ENCODE measurements at places on chromosomes 2 and 18.

- peak; percentile 55 for DNase-seq
Measured at GRCh38 chr2:68837164-68837860, 33.9 kb downstream of the BMP10 start.

DNA sequence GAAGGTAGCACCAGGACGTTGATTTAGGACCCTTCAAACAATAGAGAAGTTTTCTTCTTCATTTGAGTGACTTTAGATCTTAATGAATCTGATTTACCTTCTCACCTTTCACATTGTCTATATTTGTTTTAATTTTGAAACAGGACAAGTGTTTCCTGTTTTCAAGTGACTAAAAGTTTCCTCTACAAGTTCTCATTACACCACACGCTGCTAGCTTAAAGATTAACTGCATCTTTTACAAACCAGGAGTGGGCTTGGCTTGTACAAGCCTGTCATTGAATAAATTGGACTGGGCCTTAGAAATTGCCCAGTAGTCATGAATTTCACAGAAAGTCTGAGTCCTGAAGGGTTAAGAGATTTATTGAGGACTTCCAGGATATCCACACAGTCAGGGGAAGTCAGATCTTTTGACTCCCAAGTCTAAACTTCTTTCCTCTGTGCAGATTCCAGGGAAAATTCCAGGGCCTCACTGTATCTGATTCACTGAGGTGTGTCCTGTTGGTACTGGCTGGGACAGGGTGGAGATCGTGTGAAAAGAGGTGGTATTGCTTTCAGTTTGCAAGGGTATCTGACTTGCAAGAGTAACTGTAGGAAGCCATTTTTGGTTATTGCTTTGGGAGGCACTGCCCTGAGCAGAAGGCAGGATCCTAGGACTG is 3.4 kb downstream of the SGPP2 start:
- DNase-seq, result no peak

DNA sequence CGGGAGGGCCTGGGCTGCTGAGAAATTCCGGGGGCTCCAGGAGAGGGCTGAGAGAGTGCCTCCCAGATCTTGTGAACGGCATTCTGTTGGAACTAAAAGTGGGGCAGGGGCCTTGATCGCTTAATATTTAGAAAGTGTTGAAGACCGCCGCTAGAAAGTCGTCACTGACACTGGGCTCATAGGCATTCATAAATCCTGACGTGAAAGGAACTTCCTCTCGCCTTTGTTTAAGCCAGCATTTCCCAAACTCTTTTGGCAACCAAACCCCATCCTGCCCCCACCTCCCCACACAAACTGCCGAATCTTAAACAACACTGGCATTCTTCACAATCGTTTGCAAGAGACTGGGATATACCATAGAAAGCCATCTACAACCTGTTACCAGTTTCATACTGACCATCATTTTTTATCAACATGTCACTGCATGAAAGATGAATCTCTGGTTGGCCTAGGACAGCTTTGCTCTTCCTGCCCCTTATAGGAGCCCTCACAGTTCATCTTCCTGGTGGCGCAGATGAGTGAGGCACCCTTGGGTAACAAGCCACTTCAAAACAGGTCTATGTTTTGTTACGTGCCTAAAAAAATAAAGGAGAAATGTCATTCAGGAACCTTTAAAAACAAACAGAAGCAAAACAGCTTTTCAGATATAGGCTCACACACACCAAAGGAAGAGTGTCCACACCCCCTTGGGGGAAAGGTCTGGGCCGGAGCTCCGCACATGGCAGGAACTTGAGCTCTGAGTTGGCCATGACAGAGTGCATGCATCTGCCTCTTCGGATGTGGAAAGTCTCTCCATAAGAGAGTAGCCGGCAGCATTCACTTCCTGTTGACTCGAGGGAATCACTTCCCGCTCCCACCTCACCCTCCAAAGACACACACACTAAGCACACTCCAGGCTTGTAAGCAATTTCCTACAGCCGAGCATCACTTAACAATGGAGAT is 13.0 kb downstream of the MTERF4 start:
- DNase-seq, result no peak

GRCh38 chr2:123723706-123724105 is 301.4 kb upstream of the CNTNAP5 start:
- no peak for DNase-seq

- DNase-seq, result no peak
Measured at GRCh38 chr2:206831442-206831995, 66.1 kb downstream of the FASTKD2 start.

GRCh38 chr2:75018162-75018561 is 59.7 kb downstream of the POLE4 start:
- no peak for DNase-seq

DNA sequence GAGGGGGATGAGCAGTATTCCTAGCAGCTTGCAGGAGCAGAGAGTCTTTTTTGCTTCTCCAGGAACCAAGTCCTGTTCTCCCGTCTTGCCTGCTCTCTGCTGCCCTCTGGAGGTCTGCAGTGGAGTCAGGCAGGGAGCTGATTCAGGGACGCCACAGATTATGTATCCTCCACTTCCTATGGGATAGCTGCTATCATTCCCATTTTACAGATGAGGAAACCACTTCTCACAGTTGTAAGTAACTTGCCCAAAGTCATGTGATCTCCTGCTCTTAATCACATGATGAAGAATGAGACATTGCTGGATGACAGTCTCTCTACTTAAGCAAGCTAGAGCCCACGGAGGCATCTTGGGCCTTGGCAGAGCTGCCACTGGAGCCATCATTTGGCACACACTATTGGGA is 8.3 kb downstream of the SLC4A5 start:
- DNase-seq, result peak; percentile 74

DNA sequence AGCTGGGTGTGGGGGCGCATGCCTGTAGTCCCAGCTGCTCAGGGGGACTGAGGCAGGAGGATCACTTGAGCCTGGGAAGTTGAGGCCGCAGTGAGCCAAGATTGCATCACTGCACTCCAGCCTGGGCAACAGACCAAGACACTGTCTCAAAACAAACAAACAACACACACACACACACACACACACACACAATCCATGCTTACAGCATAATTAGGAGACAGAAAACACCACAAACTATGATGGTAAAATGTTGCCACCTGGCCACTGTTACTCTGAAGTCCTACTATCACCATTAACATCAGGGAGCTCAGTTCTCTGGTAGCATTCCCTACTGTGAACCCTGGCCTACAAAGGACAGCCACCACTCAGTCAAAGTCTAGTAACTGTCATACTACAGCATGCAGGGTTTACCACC is 18.3 kb downstream of the DNPEP start:
- no peak for DNase-seq

- no peak for DNase-seq
Measured at GRCh38 chr2:19649785-19650380, 251.9 kb downstream of the TTC32 start.

DNA sequence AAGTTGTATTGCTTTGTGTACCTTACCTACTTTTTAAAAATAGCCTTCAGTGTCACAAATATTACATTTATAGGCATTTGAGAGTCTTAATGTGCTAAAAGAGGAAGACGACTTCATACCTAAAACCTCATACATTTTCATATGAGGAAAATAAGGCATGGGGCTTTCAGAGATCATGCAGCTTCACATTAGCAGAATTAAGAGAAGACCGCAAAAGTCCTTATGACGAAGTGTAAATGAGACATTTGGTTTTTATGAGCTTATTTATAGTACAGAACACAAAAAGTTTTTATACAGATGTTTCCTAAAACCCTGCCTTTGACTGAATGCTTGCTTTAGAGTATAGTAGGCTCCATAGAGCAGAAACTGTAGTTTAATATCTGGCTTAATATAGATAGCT is 10.1 kb upstream of the CCDC138 start:
- no peak for DNase-seq

- DNase-seq, result no peak
Measured at GRCh38 chr2:209696836-209697711, 74.6 kb upstream of the UNC80 start.

DNA sequence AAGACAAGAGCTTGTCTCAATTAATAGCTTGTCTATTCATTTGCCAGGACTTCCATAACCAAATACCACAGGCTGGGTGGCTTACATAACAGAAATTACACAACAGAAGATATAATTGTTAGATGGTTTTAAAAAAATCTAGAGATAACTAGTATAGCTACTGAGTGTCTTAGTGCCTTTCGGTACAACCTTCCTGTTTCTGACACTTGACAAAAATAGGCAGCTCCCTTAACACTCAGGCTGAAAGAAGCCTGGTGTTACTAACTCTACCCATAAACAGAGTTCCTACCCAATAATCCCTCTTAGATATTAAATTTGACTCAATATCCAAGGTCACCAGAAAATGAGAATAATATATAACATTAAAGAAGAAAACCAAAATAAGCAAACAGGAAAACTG is 129.7 kb downstream of the BARD1 start:
- no peak for DNase-seq

- no peak for DNase-seq
Measured at GRCh38 chr2:101349893-101350662, 37.2 kb downstream of the CREG2 start.

- no peak for DNase-seq
Measured at GRCh38 chr2:100629309-100629708, 66.5 kb downstream of the PDCL3 start.

GRCh38 chr2:144162652-144163051 is 357.3 kb downstream of the ZEB2 start:
- peak; percentile 31 for DNase-seq

GRCh38 chr18:61865466-61866175 is 27.2 kb downstream of the RNF152 start:
- no peak for DNase-seq

DNA sequence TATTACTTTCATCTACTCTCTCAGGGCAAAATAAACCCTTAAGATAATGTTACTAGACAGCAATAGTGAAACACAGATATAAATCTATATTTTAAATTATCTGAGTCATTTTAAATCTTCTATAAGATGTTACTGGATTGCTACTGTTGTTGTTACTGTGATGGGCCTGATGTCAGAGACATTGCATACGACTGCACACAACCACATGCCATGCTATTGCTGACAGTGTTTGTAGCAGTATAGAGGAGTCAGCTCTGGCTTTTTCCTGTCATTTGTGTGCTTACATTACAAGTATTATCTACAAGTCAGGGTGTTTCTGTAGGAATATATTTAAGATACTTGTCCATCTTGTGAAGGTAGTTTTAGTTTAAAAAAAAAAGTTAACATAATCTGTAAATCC is 63.9 kb downstream of the CCDC148 start:
- DNase-seq, result no peak

GRCh38 chr2:231423176-231423575 is 27.7 kb downstream of the B3GNT7 start:
- DNase-seq, result no peak

- peak; percentile 30 for DNase-seq
Measured at GRCh38 chr2:58240670-58241545, at the start of gene FANCL. Gene FANCL, minus strand, starts transcription at chr2:58241325. Its CDS starts 12 bp downstream, at chr2:58241313.

DNA sequence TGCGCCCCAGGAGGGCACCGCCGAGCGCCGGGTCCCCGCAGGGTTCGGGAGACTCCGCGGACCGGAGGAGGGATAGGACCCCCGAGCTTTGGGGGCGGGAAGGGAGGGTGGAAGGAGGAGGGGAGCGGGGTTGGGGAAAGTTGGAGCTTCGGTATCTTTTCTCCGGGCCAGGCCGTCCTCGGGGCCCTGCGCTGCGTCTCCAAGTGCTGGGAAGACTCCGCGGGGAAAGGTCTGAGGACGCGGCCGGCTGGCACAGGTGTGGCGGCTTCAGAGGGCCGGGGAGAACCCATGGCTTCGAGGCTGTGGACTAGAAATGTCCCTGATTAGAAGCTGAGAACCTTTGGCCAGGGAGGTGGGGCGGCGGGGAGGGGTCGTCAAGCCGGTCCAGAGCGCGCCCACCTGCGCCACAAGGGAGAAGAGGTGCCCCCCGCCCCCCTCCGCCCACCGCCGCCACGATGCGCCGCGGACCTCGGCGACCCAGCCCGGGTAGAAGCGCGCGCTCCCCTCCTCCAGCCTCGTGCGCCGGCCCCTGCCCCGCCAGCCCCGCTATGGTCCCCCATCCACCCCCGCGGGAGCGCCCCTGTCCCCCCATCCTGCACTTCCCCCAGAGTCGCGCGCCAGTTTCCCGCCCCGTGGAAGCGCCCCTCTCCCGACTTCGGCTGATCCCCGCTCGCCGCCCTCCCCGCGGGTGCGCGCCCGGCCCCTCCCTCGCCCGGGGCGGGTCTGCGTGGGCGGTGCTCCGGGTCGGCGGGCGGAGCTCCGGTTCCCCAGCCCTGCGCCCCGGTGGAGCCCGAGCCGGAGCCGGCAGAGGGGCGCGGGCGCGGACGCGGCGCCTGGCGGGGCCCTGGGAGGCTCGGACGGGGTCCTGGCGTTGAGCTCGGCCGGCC is at the start of gene SNTG2:
Gene SNTG2 (plus strand): TSS at position 770 of the 887 bp plus-strand sequence. CDS start 148 bp downstream, outside the sequence.
- DNase-seq, result peak; percentile 62

GRCh38 chr2:2238726-2239269 is 92.3 kb downstream of the MYT1L start:
- no peak for DNase-seq

GRCh38 chr2:54815148-54815539 is 91.7 kb downstream of the EML6 start:
- DNase-seq, result no peak

GRCh38 chr2:185608799-185609198 is 129.8 kb upstream of the FSIP2 start:
- DNase-seq, result no peak

GRCh38 chr2:1742301-1742680 is 2.0 kb downstream of the PXDN start:
- DNase-seq, result no peak

DNA sequence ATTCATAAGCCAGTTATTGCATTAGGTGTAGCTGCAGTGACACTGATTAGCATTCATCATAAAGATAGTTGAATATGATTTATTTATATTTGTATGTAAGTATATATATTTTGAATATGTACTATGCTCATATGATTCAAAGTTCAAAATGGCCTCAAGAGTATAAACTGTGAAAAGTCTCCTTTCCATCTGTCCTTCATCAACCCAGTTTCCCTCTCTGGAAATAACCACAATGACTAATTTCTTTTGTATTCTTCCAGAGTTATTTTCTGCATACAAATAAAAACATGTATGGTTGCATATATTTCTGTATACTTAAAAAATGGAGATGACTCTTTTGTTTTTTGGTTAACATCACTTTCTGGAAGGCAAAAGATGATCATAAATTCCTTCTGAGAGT is 95.2 kb downstream of the CAMKMT start:
- no peak for DNase-seq
